ENCODE measurements at places on chromosomes 2 and 18. TPM values are rescaled to one million over a fixed set of nuclear protein-coding genes. Genes with fewer than 3 reads are reported as not detected.

The APCDD1 gene
- 8.3 TPM for total RNA-seq

The IL36A gene
- total RNA-seq, result not detected

The SOCS6 gene
- total RNA-seq, result 47.6 TPM

The TWIST2 gene
- 1.7 TPM for total RNA-seq

The LIMS2 gene
- total RNA-seq, result 9.2 TPM

The ST3GAL5 gene
- 2.9 TPM for total RNA-seq

The UCN gene
- 0.52 TPM for total RNA-seq

The HOXD9 gene
- 5.8 TPM for total RNA-seq

The LIPG gene
- total RNA-seq, result 39.0 TPM

The IL1A gene
- 0.12 TPM for total RNA-seq

The MATN3 gene
- total RNA-seq, result 0.15 TPM

The R3HDM1 gene
- 25.6 TPM for total RNA-seq

The TCF23 gene
- total RNA-seq, result not detected

The HRH4 gene
- 0.12 TPM for total RNA-seq

The SGPP2 gene
- 74.9 TPM for total RNA-seq

The TMEM169 gene
- 0.37 TPM for total RNA-seq

The FOXD4L1 gene
- 0.27 TPM for total RNA-seq

The CREG2 gene
- 0.06 TPM for total RNA-seq

The AKAIN1 gene
- total RNA-seq, result not detected

The IL36RN gene
- total RNA-seq, result not detected

The FIGN gene
- 0.79 TPM for total RNA-seq

The NEU2 gene
- total RNA-seq, result not detected

The MZT2B gene
- 214 TPM for total RNA-seq

The TFCP2L1 gene
- 106 TPM for total RNA-seq

The MSH6 gene
- 18.2 TPM for total RNA-seq

The IL36G gene
- 0.31 TPM for total RNA-seq

The CFC1 gene
- total RNA-seq, result 0.73 TPM

The KIAA2012 gene
- not detected for total RNA-seq

The CD302 gene
- 12.6 TPM for total RNA-seq

The FBLN7 gene
- total RNA-seq, result 0.70 TPM

The SP5 gene
- total RNA-seq, result 1.7 TPM

The SERPINB10 gene
- total RNA-seq, result not detected

The EML6 gene
- total RNA-seq, result 6.8 TPM

The APOB gene
- total RNA-seq, result 0.50 TPM

The SPC25 gene
- 4.1 TPM for total RNA-seq

The NLRC4 gene
- total RNA-seq, result 0.79 TPM

The RFTN2 gene
- 3.0 TPM for total RNA-seq

The NEB gene
- 0.20 TPM for total RNA-seq

The C2orf78 gene
- total RNA-seq, result not detected

The CHRNG gene
- not detected for total RNA-seq

The AQP12B gene
- total RNA-seq, result 0.85 TPM

The METAP1D gene
- total RNA-seq, result 4.4 TPM

The IFIH1 gene
- total RNA-seq, result 20.0 TPM

The LYG2 gene
- total RNA-seq, result not detected

The DSG2 gene
- 311 TPM for total RNA-seq

The GPR39 gene
- total RNA-seq, result 22.1 TPM

The FARP2 gene
- 138 TPM for total RNA-seq

The SFTPB gene
- total RNA-seq, result not detected

All from left colon (tissue), 2 donors.